Diencephalon (tissue), 1 donor: ENCODE measurements at places on chromosomes 5 and 9. TPM values are rescaled to one million over a fixed set of nuclear protein-coding genes. Genes with fewer than 3 reads are reported as not detected.

PTGR1 gene
- 25.1 TPM for total RNA-seq

ARID3C gene
- 0.69 TPM for total RNA-seq

DPYSL3 gene
- 884 TPM for total RNA-seq

AOPEP gene
- total RNA-seq, result 42.9 TPM

PRELID2 gene
- total RNA-seq, result 39.0 TPM

OR1J2 gene
- total RNA-seq, result not detected

SERF1B gene
- 75.7 TPM for total RNA-seq

SOHLH1 gene
- total RNA-seq, result not detected

ISL1 gene
- total RNA-seq, result 20.3 TPM

FOXD4L6 gene
- total RNA-seq, result 0.46 TPM

CCDC112 gene
- total RNA-seq, result 66.7 TPM

PCDHB12 gene
- 15.5 TPM for total RNA-seq

ICE1 gene
- total RNA-seq, result 43.1 TPM

RNF208 gene
- total RNA-seq, result 1.8 TPM

PRSS3 gene
- 5.3 TPM for total RNA-seq

LHX3 gene
- not detected for total RNA-seq

GRHPR gene
- 73.1 TPM for total RNA-seq

TAL2 gene
- 1.4 TPM for total RNA-seq

SPINK6 gene
- total RNA-seq, result not detected

ENTREP1 gene
- total RNA-seq, result 7.8 TPM

TRIM52 gene
- 17.3 TPM for total RNA-seq
